Erythroblast (primary cell): ENCODE measurements at places on chromosomes 5 and 9.

GRCh38 chr9:115211413-115212124 lies 93.6 kb upstream of the TNC start:
- DNase-seq: no peak

- DNase-seq: no peak
Measured at GRCh38 chr5:89756955-89757354, 652.6 kb downstream of the CETN3 start.

DNA sequence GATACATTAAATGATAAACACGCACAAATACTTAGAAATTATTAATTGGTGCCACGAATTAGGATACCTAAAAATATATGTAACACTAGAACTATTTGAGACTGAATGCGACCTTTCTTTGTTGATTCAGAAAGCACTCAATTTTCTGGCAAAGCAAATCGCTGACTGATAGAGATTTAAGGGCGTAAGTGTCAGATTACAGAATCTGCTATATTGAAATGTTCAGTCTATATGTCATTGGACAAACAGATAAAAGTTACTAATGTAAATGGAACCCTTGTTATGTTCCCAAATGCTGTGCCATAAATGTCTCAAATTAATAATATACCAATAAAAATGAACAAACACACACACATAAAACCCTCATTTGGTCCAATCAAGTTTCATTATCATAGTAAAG lies 137.9 kb downstream of the MPDZ start:
- no peak for DNase-seq

- DNase-seq: peak; percentile 89
Measured at GRCh38 chr5:68419637-68420452, 204.3 kb downstream of the PIK3R1 start.

- peak; percentile 69 for DNase-seq
Measured at GRCh38 chr5:176959051-176959450, 47.5 kb downstream of the UIMC1 start.

DNA sequence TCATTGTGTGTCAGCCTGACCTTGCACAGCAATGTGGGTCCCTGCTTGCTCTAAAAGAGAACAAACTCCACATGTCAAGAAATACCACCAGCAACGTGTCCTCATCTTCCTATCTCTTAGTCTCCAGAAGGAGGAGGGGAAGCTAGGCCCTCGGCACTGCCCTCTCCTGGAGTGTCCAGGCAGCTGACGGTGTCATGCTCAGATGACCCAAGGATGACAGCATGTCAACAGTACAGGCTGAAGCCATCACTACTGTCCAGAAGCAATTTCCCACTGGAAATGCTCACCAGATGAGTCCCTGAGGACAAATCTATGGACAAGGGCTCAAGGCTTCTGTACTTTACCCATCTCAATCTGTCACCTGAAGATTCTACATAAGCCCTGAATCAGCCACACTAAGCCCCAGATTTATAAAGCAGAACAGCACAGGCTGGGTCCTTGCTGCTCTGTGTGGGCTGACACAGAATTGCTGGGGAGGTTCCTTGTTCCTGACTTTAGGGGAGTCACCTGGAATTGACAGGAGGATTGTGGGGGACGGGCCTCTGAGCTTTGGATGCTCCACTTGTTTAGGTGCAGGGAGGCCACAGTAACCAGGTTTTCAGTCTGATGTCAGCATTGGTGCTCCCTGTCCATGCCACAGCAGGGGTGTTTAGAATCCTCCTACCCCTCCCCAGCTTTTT lies 210.2 kb downstream of the DAB2IP start:
- DNase-seq: peak; percentile 55

- peak; percentile 39 for DNase-seq
Measured at GRCh38 chr5:10563110-10563944, 543 bp upstream of the ANKRD33B start.

DNA sequence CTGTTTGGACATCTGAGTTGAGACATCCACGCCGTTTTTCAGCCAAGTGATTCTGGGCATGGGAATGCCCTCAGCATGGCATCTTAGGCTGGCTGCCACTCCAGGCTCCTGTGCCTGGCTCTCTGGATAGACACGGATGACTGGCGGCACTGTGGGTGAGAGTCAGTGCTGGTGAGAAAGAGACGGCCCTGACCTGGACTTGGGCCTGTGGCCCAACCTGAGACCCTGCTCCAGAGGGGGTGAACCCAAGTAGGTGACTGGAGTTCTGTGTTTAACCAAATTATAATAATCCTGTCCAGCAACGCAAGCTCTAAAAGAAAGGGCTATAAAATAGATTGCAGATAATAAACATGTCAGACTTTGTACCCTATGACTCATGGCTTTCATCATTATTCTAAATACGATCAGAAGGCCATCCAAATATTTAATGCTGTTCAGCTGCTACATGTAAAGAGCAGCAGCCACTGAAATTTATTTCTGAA lies 173.9 kb downstream of the HSPA4 start:
- no peak for DNase-seq

- DNase-seq: no peak
Measured at GRCh38 chr9:136760424-136760823, 2.4 kb upstream of the LCN8 start.

GRCh38 chr9:135012166-135012565 lies 75.3 kb upstream of the OLFM1 start:
- DNase-seq: no peak

- no peak for DNase-seq
Measured at GRCh38 chr5:173625261-173625660, 8.8 kb upstream of the BOD1 start.

GRCh38 chr9:110880189-110880588 lies 158.1 kb downstream of the LPAR1 start:
- no peak for DNase-seq

DNA sequence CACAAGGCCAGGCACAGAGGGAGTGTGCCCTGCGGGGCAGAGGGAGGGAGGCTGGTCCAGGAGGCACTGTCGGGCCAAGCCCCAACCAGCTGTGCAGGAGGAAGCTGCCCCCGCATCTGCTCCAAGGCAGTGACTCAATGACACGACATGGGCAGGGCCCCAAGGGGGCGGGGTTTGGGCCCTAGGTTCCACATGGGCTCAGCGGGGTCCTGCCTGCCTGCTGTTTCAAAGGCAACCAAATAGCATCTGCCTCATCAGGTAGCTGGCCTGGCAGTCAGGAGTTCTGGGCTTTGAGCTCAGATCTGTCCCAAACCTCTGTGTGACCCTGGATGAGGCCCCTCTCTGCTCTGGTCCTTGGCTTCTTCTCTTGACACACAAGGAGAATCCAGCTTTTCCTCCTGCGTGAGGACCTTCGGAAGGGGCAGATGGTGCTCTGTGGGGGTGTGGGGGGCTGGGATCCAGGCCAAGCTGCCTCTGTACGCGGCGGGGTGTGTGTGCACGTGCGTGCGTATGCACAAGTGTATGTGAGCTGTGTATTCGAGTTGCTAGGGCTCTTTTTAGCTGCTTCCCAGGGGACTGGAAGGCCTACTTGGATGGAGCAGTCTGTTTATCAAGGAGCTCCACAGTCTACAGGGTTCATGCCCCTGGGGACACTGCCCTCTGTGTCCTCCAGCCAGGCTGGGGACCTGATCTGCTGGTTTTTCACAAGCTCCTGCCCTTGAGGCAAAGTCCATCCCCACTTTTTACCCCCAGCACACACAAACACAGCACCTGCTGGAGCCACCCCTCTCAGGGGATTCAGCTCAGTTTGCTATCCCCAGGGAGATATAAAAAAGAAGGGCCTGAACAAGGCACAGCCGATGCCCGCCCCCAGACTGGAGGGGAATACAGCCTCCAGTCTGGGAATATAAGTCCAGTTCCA lies 138.9 kb downstream of the RGS3 start:
- DNase-seq: peak; percentile 34

GRCh38 chr5:59665086-59665831 lies 228.3 kb downstream of the PDE4D start:
- DNase-seq: no peak

GRCh38 chr5:21831145-21831787 lies 1021.9 kb downstream of the CDH12 start:
- DNase-seq: no peak

DNA sequence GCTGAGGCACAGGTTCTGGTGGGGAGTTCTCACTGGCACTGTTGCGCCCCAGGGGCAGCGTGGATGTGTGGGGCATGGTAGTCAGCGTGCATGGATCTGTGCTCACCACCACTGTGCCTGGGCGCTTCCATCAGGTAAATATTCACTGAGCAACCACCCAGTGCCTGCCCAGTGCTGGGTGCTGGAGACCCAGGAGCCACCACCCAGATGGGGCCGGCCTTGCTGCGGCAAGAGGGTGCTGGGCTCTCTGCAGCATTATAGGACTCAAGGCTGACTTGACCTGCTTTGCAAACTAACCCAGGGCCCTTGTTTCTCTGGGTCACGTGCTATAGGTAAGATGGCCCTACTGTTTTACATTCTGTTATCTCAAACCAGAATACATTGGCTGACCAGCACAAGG lies 60.5 kb downstream of the DAP start:
- DNase-seq: no peak

DNA sequence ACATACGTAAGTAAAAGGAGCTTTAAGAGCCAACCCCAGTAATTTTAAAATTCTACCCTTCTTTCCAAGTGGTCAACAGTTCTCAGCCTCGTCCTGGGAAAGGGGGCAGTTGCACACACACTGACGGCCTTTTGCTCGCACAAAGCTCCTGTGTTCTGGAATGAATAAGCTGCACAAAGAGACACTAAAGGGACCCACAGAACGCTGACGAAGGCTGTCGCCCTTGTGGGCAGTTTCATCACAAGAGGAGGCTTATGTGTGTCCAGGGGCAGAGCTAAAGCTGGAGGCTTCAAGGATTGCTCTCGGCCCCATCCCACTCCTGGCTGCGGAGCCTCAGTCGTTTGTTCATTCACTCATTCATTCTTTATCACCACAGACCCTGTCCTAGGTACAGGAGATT lies 67.0 kb upstream of the NEK6 start:
- DNase-seq: no peak

DNA sequence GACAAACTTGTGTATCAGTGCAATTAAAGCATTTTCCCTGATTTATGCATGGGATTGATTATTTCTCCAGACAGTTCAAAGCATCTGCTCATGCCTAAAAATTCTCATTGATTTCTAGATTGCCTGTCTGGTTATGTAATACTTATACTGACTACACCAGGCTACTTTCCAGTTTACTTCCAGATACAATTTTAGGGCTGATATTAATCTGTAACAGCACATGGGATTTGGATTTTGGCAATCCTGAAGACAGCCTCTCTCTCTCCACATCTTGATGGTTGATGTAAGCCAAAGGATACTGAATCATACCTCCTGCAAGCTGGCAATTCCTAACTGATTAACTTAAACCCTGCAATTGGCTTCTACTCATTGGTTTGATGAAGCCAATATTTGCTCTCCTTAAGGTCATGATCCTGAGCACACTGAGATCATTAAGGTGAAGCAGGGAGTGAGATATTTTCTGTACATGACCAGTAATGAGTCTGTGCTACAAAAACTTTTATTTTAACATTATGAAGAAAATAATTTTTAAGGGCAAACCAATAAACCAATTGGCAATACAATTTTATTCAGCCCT lies 25.7 kb upstream of the FBXL7 start:
- no peak for DNase-seq

DNA sequence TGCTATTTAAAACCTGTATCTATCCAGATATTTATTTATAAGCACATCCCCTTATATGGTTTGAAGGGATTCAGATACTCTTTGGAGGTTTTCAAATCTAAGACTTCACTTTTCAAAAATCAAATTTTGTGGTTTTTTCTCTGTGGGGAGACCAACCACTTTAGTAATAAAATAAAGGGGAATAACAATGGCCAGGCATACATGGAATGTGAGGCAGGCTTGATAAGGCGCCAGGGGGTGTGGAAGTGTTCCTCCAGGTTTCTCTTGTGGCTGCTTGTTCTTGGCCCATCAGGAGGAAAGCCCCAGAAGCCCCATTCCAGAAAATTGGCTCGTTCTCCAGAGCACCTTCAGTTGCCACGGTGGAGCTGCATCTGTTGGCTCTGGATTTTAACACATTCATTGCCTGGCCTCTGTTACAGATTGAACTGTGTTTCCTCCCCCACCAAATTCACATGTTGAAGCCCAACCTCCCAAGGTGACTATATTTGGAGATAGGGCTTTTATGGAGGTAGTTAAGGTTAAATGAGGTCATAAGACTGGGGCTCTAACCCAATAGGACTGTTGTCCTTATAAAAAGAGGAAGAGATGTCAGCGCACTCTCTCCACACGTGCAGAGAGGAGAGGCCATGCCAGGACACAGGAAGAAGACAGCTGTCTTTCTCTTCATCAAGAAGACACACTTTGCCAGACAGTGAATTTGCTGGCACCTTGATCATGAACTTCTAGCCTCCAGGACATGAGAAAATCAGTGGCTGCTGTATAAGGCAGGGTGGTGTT lies 195.9 kb downstream of the TMEM38B start:
- no peak for DNase-seq

- DNase-seq: no peak
Measured at GRCh38 chr5:163385271-163385670, 52.1 kb upstream of the CCNG1 start.

DNA sequence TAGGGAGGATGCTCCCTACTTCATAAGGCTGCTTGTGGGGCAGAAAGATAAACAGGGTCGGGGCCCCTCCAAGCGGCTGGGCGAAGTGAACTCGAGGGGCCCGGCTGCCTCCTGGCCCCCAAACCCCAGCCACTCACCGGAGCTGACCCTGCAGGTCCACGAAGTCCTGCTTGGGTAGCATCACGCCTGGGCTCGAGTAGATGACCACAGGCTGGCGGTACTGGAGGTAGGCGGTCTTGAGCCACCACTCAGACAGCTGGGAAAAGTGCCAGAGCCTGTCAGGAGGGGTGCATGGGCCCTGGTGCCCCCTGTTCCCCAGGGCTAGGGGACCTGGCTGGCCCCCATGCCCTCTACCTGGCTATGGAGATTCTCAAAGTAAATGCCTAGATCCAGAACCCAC lies 6.5 kb downstream of the CRAT start:
- DNase-seq: no peak

GRCh38 chr5:138402640-138403039 lies 36.2 kb upstream of the REEP2 start:
- no peak for DNase-seq

GRCh38 chr5:116887104-116887503 lies 312.5 kb upstream of the SEMA6A start:
- DNase-seq: no peak

DNA sequence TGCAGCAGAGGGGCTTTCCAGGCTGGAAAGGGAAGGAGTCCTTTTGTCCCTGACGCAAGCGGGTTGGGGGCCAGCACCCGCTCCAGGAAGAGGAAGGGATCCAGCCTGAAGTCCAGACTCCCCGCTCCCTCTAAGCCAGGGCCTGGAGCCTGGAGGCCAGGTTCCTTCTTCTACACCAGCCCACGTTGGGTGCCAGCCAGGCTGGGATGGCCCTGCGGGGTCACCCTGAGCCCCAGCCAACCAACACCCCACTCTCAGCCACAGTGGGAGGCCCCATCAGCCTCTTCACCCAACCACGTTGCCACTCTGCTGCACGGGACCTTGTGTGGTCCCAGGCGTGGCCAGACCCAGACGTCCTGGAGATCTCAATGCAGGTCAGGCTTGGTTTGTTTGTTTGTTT lies 970 bp upstream of the FUT7 start:
- no peak for DNase-seq

GRCh38 chr5:73215531-73215890 lies 42.5 kb downstream of the TMEM174 start:
- DNase-seq: no peak

GRCh38 chr9:8133606-8134005 lies 334.0 kb upstream of the DMAC1 start:
- DNase-seq: no peak
